ENCODE measurements at places on chromosomes 16 and 17. TPM values are rescaled to one million over a fixed set of nuclear protein-coding genes. Genes with fewer than 3 reads are reported as not detected.

GRCh38 chr16:20348365-20349185 lies 3.9 kb downstream of the UMOD start:
- no peak for DNase-seq
- no peaks in the 10 kb centered on the region for H3K36me3 ChIP-seq
- H3K27me3 ChIP-seq: peaks cover 19% of the 10 kb centered on the region
- peaks cover 8% of the 10 kb centered on the region for H3K4me1 ChIP-seq
- H3K4me3 ChIP-seq: no peak overlapping the region

DNA sequence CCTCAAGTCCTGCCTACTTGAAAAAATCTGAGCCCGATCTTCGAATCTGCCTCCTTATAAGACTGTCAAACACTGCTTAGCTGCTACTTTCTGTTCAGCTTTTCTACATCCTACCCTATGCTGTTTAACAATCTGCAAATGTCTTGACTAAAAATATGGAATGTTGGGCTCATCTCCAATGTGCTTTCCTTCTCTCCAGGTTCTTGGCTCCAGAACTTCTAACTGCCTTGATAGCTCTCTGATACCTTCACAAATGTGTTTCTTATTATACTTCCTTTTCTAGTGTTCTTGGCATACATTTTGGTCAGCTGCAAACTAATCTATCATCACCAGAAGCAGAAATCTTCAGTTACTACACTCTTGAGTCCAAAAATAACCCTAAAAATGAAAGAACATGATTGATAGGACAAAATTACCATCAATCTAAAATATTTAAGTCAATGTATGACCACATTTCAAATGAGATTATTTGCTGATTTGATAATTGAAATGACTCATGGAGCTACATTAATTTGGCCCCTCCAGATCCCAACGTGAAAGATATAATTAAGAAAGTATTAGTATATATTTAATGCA lies 372.3 kb upstream of the MON1B start:
- no peaks in the 10 kb centered on the region for H3K27me3 ChIP-seq
- H3K27ac ChIP-seq: no peak overlapping the region
- H3K4me3 ChIP-seq: no peak overlapping the region
- no peak for DNase-seq
- no peaks in the 10 kb centered on the region for H3K4me1 ChIP-seq

DNA sequence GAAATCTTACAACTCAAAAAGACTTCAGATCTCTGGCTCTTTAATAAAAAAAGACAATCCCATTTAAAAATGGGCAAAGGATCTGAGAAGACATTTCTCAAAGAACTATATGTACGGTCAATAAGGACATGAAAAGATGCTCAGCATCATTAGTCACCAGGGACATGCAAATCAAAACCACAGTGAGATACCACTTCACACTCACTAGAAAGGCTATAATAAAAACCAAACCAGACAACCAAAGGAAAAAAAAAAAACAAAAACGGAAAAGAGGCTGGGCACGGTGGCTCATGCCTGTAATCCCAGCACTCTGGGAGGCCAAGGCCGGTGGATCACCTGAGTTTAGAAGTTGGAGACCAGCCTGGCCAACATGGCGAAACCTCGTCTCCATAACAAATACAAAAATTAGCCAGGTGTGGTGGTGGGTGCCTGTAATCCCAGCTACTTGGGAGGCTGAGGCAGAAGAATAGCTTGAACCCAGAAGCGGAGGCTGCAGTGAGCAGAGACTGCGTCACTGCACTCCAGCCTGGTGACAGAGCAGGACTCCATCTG lies 1.7 kb upstream of the NPIPB7 start:
- H3K4me3 ChIP-seq: no peak overlapping the region
- no peak for DNase-seq
- no peaks in the 10 kb centered on the region for H3K27me3 ChIP-seq
- peaks cover 3% of the 10 kb centered on the region for H3K4me1 ChIP-seq
- peaks cover 13% of the 10 kb centered on the region for H3K36me3 ChIP-seq

DNA sequence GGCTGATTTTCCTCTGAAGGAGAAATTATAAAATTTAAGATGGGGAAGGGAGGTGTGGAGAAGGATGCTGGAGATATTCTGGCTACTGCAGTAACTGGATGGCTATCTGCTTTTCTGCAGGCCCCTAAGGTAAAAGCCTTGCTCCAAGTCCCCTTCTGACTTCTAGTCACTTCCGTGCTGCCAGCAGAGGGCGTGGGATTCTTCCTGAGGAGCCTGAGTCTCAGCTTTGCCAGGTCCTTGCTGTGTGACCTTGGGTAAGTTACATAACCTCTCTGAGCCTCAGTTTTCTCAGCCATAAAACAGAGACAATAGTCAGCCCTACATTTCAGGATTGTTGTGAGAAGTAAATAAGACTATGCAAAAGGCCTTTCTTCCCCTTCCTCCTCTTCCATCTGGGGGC lies 24.3 kb upstream of the TMEM220 start:
- H3K4me3 ChIP-seq: no peak overlapping the region
- no peak overlapping the region for H3K27ac ChIP-seq
- peaks cover 16% of the 10 kb centered on the region for H3K27me3 ChIP-seq
- H3K36me3 ChIP-seq: no peaks in the 10 kb centered on the region

DNA sequence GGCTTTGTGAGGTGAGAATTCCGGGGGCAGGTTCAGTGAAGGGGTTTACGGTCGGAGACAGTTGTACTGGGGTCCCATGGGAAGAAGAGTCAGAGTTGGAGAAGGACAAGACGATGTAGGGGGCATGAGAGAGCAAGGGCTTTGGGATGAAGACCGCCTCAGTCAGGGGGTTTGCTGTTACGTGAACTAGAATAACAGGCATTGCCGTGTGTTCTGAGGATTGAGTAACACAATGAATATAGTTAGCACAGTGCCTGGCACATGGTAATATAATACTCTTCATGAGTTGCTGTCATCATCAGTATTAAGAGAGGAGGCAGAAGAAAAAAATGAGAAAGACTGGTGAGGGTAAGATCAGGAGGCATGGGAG lies 577 bp downstream of the ZNF646 start:
- peak overlapping the region; percentile 79 for H3K4me3 ChIP-seq
- peak overlapping the region; percentile 84 for H3K27ac ChIP-seq
- peaks cover 38% of the 10 kb centered on the region for H3K4me1 ChIP-seq
- no peak for DNase-seq

DNA sequence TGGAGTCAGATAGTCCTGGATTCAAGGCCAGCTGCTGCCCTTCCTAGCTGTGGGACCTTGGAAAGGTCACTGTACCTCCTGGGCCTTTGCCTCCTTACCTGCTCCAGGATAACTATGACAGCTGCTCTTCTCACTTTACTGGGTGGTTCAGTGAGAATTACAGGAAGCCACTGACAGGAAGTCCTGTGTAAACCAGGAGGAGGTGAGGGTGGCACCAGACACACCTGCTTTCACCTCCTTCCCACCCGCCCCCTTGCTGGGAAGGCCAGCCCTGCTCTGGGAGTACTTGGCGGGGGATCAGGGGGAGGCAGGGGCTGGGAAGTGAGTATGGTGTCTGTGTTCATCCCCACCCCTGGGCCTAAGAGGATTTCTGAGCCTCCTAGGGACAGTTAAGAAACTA lies 42.6 kb downstream of the CPNE2 start:
- no peak overlapping the region for H3K27ac ChIP-seq
- no peak for DNase-seq
- no peak overlapping the region for H3K4me3 ChIP-seq
- peaks cover 5% of the 10 kb centered on the region for H3K4me1 ChIP-seq
- H3K36me3 ChIP-seq: no peaks in the 10 kb centered on the region
- H3K27me3 ChIP-seq: no peaks in the 10 kb centered on the region

DNA sequence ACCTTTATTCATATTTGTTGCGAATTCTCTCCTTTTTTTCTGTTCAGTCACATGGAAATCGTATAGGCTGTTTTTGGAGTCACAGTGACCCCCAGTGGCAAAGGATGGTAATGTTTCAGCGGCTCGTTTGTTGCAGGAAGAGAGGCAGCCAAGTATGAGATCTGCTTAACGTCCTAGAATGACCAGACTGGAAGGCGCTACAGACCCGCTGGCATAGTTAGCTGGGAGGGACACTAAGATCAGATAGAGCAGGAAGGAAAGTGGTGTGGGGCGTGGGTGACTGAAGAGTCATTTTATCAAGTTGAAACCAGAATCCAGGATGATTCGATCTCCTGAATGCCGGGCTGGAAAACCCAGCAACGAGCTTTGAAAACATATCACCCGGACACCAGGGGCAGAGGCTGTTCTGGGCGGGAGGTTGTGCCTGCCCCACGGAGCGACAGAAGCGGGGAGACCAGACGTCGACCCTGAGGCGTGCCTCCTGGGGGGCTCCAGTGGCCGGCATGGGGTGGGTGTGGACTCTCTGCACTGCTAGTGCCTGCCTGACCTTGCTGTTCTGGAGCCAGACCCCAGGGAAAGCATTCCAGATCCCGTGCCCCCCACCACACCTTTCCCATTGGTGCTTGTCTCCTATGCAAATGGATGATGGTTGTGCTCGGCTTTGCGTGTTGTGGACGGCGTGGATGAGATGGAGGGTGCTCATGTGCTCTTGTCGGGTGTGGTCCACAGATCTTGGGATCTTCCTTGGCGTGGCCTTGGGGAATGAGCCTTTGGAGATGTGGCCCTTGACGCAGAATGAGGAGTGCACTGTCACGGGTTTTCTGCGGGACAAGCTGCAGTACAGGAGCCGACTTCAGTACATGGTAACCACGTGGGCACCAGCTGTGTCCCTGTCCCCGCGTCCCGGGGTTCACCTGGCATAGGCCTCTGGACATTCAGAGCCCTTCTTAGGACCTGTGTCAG lies 7.7 kb downstream of the IL34 start:
- H3K27me3 ChIP-seq: peaks cover 4% of the 10 kb centered on the region
- peak; percentile 79 for DNase-seq
- H3K27ac ChIP-seq: peak overlapping the region; percentile 69

DNA sequence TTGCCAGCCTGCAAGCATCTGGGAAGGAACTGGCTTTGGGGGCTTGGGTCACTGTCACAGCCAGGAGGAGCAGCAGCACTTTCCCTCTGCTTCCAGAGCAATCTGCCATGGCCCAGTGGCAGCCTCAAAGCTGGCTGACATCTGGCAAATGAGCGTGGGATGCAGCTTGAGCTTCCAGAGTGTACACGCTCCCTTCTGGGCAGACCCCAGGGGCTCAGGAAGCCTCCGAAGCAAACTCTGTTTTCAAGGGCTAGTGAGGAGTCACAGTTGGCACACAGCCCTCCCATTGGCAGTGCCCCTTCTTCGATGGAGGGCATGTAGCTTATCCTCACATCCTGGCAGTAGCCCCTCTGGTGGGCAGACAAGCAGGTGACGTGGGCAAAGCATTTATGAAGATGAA lies 249.6 kb downstream of the ENGASE start:
- H3K4me1 ChIP-seq: no peaks in the 10 kb centered on the region
- H3K36me3 ChIP-seq: no peaks in the 10 kb centered on the region
- H3K27ac ChIP-seq: no peak overlapping the region
- peaks cover 28% of the 10 kb centered on the region for H3K27me3 ChIP-seq
- H3K4me3 ChIP-seq: no peak overlapping the region

GRCh38 chr17:37176723-37177122 lies 199.1 kb upstream of the C17orf78 start:
- H3K36me3 ChIP-seq: peaks cover 89% of the 10 kb centered on the region
- H3K4me1 ChIP-seq: no peaks in the 10 kb centered on the region
- no peak for DNase-seq

GRCh38 chr16:51151435-51151960 lies 428 bp upstream of the SALL1 start:
- no peak overlapping the region for H3K4me3 ChIP-seq
- no peak for DNase-seq
- H3K27me3 ChIP-seq: peaks cover 23% of the 10 kb centered on the region
- H3K4me1 ChIP-seq: no peaks in the 10 kb centered on the region
- H3K27ac ChIP-seq: no peak overlapping the region

- no peak for DNase-seq
- H3K36me3 ChIP-seq: peaks cover 99% of the 10 kb centered on the region
- no peak overlapping the region for H3K27ac ChIP-seq
- H3K4me1 ChIP-seq: peaks cover 91% of the 10 kb centered on the region
- no peak overlapping the region for H3K4me3 ChIP-seq
Measured at GRCh38 chr16:85639529-85640253, 26.6 kb downstream of the GSE1 start.

- H3K4me3 ChIP-seq: no peak overlapping the region
- H3K36me3 ChIP-seq: peaks cover 41% of the 10 kb centered on the region
- H3K27me3 ChIP-seq: no peaks in the 10 kb centered on the region
- peak overlapping the region; percentile 94 for H3K27ac ChIP-seq
- DNase-seq: no peak
Measured at GRCh38 chr16:84732674-84733352, 33.0 kb downstream of the USP10 start.

GRCh38 chr17:3669085-3669347 lies 404 bp downstream of the EMC6 start:
- H3K4me1 ChIP-seq: peaks cover 6% of the 10 kb centered on the region
- H3K36me3 ChIP-seq: peaks cover 7% of the 10 kb centered on the region
- H3K27me3 ChIP-seq: no peaks in the 10 kb centered on the region
- DNase-seq: no peak
- peak overlapping the region; percentile 87 for H3K4me3 ChIP-seq
- peak overlapping the region; percentile 79 for H3K27ac ChIP-seq

GRCh38 chr16:68022278-68022727 lies 729 bp downstream of the DDX28 start:
- H3K4me3 ChIP-seq: peak overlapping the region; percentile 88
- H3K27ac ChIP-seq: peak overlapping the region; percentile 78
- peak; percentile 37 for DNase-seq
- H3K27me3 ChIP-seq: no peaks in the 10 kb centered on the region
- peaks cover 8% of the 10 kb centered on the region for H3K4me1 ChIP-seq
- peaks cover 32% of the 10 kb centered on the region for H3K36me3 ChIP-seq

DNA sequence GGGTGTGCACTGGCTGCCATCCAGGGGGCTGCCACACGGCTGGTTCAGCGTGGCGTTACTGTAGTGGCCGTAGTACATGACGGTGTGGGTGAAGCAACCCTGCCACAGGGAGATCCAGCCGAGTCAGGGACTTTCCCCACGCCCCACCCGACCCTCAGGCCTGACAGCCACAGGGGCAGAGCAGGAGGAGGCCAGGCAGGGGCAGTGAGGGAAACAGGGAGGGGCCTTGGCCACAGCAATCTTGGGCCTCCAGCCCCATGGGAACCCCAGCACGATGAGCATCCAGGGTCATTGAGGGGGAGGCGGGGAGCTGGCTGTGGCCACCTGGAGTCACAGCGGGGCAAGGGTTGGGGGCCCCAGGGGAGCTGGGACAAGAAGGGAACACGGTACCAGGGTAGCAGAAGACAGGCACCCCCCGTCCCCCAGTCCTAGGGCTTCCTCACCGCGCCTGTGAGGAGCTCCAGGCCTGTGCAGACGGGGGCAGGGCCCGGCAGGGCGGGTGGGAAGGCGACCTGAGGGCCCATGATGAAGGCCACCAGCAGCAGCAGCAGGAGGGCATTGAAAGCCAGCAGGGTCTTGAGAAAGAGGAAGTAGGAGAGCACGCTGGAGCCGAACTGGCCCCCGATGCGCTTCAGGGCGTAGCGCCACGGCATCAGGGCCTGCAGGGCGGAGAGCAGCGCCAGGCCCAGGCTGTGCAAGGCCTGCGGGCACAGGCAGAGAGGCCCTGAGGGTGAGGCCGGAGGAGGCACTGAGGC lies 4.3 kb downstream of the TMC6 start:
- H3K27ac ChIP-seq: no peak overlapping the region
- H3K4me1 ChIP-seq: peaks cover 11% of the 10 kb centered on the region
- peaks cover 76% of the 10 kb centered on the region for H3K36me3 ChIP-seq
- H3K4me3 ChIP-seq: no peak overlapping the region

GRCh38 chr17:10067446-10068143 lies 130.8 kb downstream of the GAS7 start:
- no peak for DNase-seq
- H3K27ac ChIP-seq: no peak overlapping the region
- no peaks in the 10 kb centered on the region for H3K36me3 ChIP-seq

The ANKRD40CL gene
- not detected for total RNA-seq

The FBXW10 gene
- total RNA-seq: not detected

The ABCC6 gene
- not detected for total RNA-seq

The THAP11 gene
- total RNA-seq: 30.1 TPM
